ENCODE measurements at places on chromosomes 2 and 18. TPM values are rescaled to one million over a fixed set of nuclear protein-coding genes. Genes with fewer than 3 reads are reported as not detected.

The VSNL1 gene
- 112 TPM for polyA plus RNA-seq

The PROKR1 gene
- polyA plus RNA-seq: 1.1 TPM

The MYO3B gene
- 0.10 TPM for polyA plus RNA-seq

The MLPH gene
- 14.7 TPM for polyA plus RNA-seq

The SH3BP4 gene
- polyA plus RNA-seq: 15.1 TPM

The MTCL1 gene
- polyA plus RNA-seq: 11.3 TPM

The SRD5A2 gene
- not detected for polyA plus RNA-seq

The FRZB gene
- polyA plus RNA-seq: 1.2 TPM

The RESP18 gene
- polyA plus RNA-seq: not detected

The ANKRD39 gene
- 33.8 TPM for polyA plus RNA-seq

The MYO5B gene
- polyA plus RNA-seq: 3.5 TPM

The LYPD6B gene
- 3.6 TPM for polyA plus RNA-seq

The NRBP1 gene
- 73.4 TPM for polyA plus RNA-seq

The ANKRD30B gene
- polyA plus RNA-seq: not detected

The TIGD1 gene
- polyA plus RNA-seq: 9.3 TPM

The MAP2 gene
- 2.9 TPM for polyA plus RNA-seq

The TUBA3E gene
- polyA plus RNA-seq: 0.31 TPM

The RAB12 gene
- polyA plus RNA-seq: 16.7 TPM

The LYPD1 gene
- 1.7 TPM for polyA plus RNA-seq

The C2orf72 gene
- 0.37 TPM for polyA plus RNA-seq

The PMAIP1 gene
- polyA plus RNA-seq: 274 TPM

The NCKAP1 gene
- polyA plus RNA-seq: 61.7 TPM

The PASK gene
- polyA plus RNA-seq: 12.5 TPM

The BMP10 gene
- polyA plus RNA-seq: not detected

The PLGLB1 gene
- polyA plus RNA-seq: 1.6 TPM

Data from GM23338 (cell line).